ENCODE measurements at places on chromosomes 3 and 15.

DNA sequence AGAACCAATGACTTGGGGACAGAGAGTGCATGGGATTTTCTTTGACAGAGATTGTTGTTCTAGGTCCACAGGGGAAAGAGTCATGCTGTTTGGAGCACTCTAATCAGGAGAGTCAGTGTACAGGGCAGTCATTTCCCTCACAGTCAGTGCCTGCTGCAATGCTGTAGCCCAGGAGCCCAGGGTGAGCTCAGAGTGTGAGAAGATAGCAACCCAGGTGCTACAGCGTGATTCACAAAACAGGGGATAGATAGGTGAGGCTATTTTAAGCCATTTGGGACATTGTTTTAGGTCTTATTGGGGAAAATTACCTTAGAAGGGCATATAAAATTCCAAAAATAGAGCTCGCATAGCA lies 37.3 kb downstream of the LNP1 start:
- no peak for DNase-seq

- no peak for DNase-seq
Observed at GRCh38 chr3:46314517-46314916, 39.4 kb upstream of the CCR2 start.

DNA sequence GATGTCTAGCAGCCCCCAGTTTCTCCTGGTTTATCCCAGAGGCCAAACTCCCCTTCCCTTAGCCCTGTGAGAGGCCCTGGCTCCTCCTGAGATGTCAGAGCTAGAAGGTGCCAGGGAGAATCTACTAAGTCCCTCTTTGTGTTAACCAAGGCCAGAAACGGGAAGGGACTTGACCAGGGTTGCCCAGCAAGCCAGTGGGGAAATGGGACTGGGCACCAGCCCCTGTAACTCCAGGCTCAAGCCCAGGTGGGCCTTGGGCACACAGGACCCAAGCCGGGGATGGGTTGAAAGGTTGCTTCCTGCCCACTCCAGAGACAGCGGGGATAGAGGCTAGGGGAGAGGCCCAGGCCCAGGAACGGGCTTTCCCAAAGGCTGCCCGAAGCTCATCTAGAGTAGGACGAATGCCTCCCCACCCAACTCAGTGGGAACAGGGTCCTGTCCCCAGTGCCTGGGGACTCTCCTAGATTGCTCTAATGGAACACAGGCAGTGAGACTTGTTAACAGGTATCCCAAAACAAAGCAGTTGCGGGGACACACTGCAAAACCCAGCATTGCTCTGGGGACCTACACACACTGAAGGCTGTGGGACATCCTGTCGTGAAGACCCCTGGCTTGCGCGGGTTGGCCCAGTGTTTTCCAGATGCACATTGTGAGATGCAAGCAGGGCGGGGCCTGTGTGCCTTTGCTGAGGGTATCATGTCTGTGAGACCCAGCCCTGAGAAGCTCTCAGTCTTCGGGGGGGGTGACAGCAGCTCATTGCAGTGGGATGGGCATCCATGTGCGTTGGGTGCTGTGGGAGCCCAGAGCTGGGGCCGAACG lies 12.9 kb upstream of the TXNRD3 start:
- no peak for DNase-seq

GRCh38 chr15:49734831-49735508 lies 114.1 kb downstream of the DTWD1 start:
- no peak for DNase-seq

GRCh38 chr15:79673416-79674123 lies 223.2 kb downstream of the MTHFS start:
- DNase-seq: no peak

- no peak for DNase-seq
Observed at GRCh38 chr3:12454076-12454815, 30.0 kb upstream of the TSEN2 start.

- DNase-seq: no peak
Observed at GRCh38 chr3:182725372-182726251, 67.7 kb upstream of the ATP11B start.

DNA sequence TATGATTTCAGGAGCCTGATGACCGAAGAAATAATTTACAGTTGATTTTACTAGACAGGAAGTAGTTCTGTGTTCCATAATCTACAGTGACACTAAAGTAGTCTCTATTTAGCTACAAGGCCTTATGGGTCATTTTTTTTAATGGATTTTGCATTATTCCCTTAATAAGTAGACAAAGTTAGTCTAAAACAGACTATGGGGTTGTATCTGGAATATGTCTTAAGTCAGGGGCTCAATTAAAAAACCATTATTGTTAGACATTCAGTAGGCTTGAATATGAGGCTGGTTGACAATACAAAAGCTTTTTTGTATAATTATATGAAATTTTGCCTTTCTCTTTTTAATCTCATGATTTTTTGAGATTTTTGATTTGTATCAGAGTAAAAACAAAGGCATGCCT lies 820.0 kb upstream of the SEMA6D start:
- DNase-seq: no peak

Measured in activated CD4-positive, alpha-beta T cell treated with anti-CD3 and anti-CD28 coated beads for 1 hour (primary cell).